ENCODE measurements at places on chromosomes 4 and X. TPM values are rescaled to one million over a fixed set of nuclear protein-coding genes. Genes with fewer than 3 reads are reported as not detected.

- H3K4me3 ChIP-seq = no peak overlapping the region
- H3K27me3 ChIP-seq = peaks cover 3% of the 10 kb centered on the region
- H3K4me1 ChIP-seq = no peaks in the 10 kb centered on the region
- peak; percentile 71 for DNase-seq
- no peak overlapping the region for H3K27ac ChIP-seq
Measured at GRCh38 chr4:8324640-8325239, 55.2 kb downstream of the HTRA3 start.

GRCh38 chr4:5942947-5943346 lies 50.1 kb upstream of the CRMP1 start:
- no peaks in the 10 kb centered on the region for H3K36me3 ChIP-seq
- no peak overlapping the region for H3K4me3 ChIP-seq
- H3K4me1 ChIP-seq = no peaks in the 10 kb centered on the region
- peaks cover 17% of the 10 kb centered on the region for H3K27me3 ChIP-seq

- no peak overlapping the region for H3K4me3 ChIP-seq
- no peaks in the 10 kb centered on the region for H3K27me3 ChIP-seq
- H3K36me3 ChIP-seq = no peaks in the 10 kb centered on the region
- no peaks in the 10 kb centered on the region for H3K4me1 ChIP-seq
- DNase-seq = no peak
Measured at GRCh38 chr4:34066126-34066525, 2178.2 kb downstream of the ARAP2 start.

DNA sequence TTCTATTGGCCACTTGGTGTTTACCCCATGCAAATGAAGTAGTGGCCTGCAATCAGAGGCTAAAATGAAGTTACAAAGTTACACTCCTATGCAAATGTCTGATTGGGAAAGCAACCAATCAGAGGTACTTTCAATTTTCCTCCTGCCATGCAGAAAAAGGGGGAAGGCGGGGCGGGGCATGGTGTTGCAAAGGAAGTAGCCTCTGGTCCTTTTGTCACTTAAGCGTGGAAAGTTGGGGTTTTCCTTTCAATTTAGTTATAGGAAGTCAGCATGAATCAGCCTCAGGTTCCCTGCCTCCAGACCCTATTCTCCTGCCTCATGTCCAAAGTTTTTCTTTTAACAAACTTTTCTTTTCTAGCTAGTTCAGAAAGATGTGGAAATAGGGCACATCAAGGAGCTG lies 69.3 kb downstream of the GPC4 start:
- peaks cover 5% of the 10 kb centered on the region for H3K4me1 ChIP-seq
- H3K4me3 ChIP-seq = no peak overlapping the region
- H3K27ac ChIP-seq = no peak overlapping the region
- no peak for DNase-seq
- H3K27me3 ChIP-seq = no peaks in the 10 kb centered on the region

DNA sequence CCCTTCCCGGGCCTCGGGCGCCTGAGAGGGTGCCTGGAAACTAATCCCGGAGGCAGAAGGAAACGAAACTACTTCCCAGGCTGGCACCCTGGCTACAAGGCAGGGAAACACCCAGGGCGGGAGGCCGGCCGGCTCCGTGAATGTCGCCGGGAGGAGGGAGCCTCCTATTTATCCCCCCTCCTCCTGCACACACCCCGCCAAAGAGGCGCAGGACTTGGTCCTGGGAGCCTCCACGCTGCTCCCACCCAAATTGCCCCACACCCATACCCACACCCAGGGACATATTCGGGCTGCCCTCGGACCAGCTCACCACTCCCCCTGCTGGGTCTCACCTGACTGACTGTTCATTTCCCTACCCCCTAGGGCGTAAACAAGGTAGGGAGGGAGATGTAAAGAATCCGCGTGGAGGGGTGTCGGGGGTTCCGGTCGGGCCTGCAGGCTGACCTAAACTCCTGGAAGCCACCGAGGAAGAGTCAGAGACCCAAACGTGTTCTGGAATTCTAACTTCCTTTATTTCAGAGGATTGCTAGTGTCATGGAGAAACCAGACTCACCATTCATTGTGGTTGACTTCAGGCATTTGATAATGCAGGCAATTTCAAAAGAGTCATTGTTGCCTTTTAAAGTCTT lies at the start of gene BTC:
Gene BTC, minus strand, starts transcription at position 142 of the 629 bp plus-strand sequence. CDS start 198 bp downstream, outside the sequence.
- peaks cover 10% of the 10 kb centered on the region for H3K4me1 ChIP-seq
- H3K27ac ChIP-seq = peak within 1 kb of the TSS; percentile 68
- DNase-seq = peak; percentile 84
- peaks cover 73% of the 10 kb centered on the region for H3K27me3 ChIP-seq
- no peaks in the 10 kb centered on the region for H3K36me3 ChIP-seq
- H3K4me3 ChIP-seq = peak within 1 kb of the TSS; percentile 89

- no peak for DNase-seq
- peaks cover 3% of the 10 kb centered on the region for H3K27me3 ChIP-seq
- peaks cover 17% of the 10 kb centered on the region for H3K4me1 ChIP-seq
- peak overlapping the region; percentile 37 for H3K27ac ChIP-seq
- H3K36me3 ChIP-seq = no peaks in the 10 kb centered on the region
Measured at GRCh38 chr4:68272380-68272779, 26.9 kb upstream of the TMPRSS11B start.

- H3K4me3 ChIP-seq = no peak overlapping the region
- no peaks in the 10 kb centered on the region for H3K36me3 ChIP-seq
- no peak for DNase-seq
- H3K4me1 ChIP-seq = no peaks in the 10 kb centered on the region
- H3K27me3 ChIP-seq = no peaks in the 10 kb centered on the region
Measured at GRCh38 chrX:42585842-42586621, 191.9 kb downstream of the PPP1R2C start.

- H3K36me3 ChIP-seq = no peaks in the 10 kb centered on the region
- H3K4me3 ChIP-seq = no peak overlapping the region
- H3K4me1 ChIP-seq = peaks cover 8% of the 10 kb centered on the region
- H3K27ac ChIP-seq = no peak overlapping the region
- H3K27me3 ChIP-seq = peaks cover 13% of the 10 kb centered on the region
Measured at GRCh38 chr4:108107729-108108382, 60.9 kb downstream of the LEF1 start.

- no peak for DNase-seq
- no peak overlapping the region for H3K27ac ChIP-seq
Measured at GRCh38 chr4:48157271-48157670, 23.2 kb upstream of the TXK start.

GRCh38 chrX:118350221-118350620 lies 4.3 kb downstream of the WDR44 start:
- no peaks in the 10 kb centered on the region for H3K27me3 ChIP-seq
- H3K4me1 ChIP-seq = peaks cover 62% of the 10 kb centered on the region
- H3K36me3 ChIP-seq = no peaks in the 10 kb centered on the region
- peak overlapping the region; percentile 61 for H3K4me3 ChIP-seq

DNA sequence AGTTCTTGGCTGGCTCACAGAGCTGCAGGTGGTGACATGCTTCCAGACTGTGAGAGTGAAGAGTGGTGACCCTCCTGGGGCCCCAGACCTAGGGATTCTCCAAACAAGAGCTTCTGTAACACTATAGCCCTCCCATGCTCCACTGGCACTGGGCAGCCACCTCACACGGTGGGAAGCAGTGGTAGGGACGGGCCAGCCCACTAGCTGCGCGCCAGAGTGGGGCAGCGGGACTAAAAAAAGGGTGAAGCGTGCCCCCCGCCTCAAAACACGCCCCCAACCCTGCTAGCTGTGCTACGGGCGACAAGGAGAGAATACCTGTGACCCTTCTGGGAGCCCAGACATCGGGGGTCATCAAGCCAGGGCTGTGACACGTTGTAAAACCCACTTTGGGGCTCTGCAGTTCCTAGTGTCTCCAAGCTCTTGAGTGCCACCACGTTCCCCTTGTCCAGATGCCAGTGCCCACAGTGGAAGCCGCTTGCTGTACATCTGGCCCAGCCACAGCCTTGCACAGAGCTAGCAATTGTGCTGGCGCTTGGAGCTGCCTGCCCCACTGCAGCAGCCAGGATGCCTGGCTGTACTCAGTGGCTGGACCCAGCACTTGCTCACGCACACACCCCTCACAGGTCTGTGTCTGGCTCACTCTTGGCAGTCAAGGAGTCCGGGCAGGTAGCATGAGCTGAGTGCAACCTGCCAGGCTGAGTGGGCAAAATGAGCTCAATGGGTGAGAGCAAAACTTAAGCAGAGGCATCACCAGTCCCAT lies 100.0 kb downstream of the DCAF12L2 start:
- H3K36me3 ChIP-seq = no peaks in the 10 kb centered on the region
- H3K27me3 ChIP-seq = no peaks in the 10 kb centered on the region
- no peak overlapping the region for H3K27ac ChIP-seq
- DNase-seq = no peak
- no peaks in the 10 kb centered on the region for H3K4me1 ChIP-seq

- H3K27ac ChIP-seq = no peak overlapping the region
- H3K4me3 ChIP-seq = no peak overlapping the region
- no peak for DNase-seq
- no peaks in the 10 kb centered on the region for H3K27me3 ChIP-seq
Measured at GRCh38 chr4:84666439-84666838, 83.5 kb downstream of the CDS1 start.

- H3K27ac ChIP-seq = no peak overlapping the region
- no peak for DNase-seq
- peaks cover 14% of the 10 kb centered on the region for H3K27me3 ChIP-seq
- H3K4me3 ChIP-seq = no peak overlapping the region
Measured at GRCh38 chr4:48945981-48946380, 39.4 kb upstream of the OCIAD2 start.

DNA sequence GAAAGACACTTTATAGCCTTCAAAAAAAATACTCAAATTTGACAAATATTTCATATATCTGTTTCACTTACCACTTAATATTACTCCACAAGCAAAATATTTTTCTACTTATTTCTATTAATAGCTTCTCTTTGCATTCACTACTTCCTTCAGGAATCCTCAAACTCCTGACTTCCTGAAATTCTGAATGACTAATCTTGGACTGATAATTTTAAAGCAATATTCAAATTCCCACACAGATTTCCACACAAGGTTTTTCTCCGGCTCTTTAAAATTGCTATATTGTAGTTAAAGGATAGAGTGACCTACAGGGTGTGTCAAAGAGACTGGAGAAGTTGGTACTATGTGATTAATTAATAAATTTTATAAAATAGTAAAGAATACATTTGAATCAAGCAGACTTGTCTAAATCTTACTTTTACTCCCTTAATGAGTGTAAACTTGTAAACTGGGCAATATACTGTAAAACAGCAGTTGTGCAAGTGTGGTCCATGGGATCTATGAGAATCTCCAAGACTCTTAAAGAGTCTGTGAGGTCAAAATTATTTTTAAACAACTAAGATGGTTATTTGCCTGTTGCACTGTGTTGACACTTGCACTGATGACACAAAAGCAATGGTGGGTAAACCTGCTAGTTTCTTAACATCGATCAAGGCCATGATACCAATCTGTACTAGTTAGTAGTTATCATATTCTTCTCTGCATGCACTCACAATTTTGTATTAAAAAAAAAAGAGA lies 44.5 kb downstream of the ANKRD17 start:
- H3K27ac ChIP-seq = peak overlapping the region; percentile 57
- no peaks in the 10 kb centered on the region for H3K27me3 ChIP-seq
- no peak overlapping the region for H3K4me3 ChIP-seq
- peaks cover 23% of the 10 kb centered on the region for H3K4me1 ChIP-seq

DNA sequence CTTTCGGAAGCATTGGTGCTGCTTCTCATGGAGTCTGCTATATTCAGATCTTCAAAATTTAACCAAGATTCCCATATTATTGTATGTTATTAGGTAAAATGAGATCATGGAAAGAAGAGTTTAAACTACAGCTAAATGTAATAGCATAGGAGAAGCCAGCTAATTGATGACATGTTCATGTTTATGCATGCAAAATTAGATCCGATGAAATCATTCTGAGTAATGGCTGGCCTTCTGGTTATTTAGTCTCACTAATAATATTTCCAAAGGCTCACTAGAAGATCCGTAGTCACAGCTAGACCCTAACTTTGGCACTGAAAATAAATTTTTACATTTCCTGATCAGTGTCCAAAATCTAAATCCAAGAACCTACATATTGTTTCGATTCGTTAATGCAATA lies 19.8 kb upstream of the PHKA2 start:
- no peak for DNase-seq
- no peaks in the 10 kb centered on the region for H3K27me3 ChIP-seq
- H3K27ac ChIP-seq = no peak overlapping the region
- no peaks in the 10 kb centered on the region for H3K36me3 ChIP-seq
- H3K4me3 ChIP-seq = no peak overlapping the region
- peaks cover 11% of the 10 kb centered on the region for H3K4me1 ChIP-seq

GRCh38 chr4:48499551-48500066 lies 9.6 kb downstream of the ZAR1 start:
- no peak overlapping the region for H3K27ac ChIP-seq
- peaks cover 26% of the 10 kb centered on the region for H3K36me3 ChIP-seq
- no peaks in the 10 kb centered on the region for H3K4me1 ChIP-seq
- DNase-seq = no peak
- no peak overlapping the region for H3K4me3 ChIP-seq
- no peaks in the 10 kb centered on the region for H3K27me3 ChIP-seq

DNA sequence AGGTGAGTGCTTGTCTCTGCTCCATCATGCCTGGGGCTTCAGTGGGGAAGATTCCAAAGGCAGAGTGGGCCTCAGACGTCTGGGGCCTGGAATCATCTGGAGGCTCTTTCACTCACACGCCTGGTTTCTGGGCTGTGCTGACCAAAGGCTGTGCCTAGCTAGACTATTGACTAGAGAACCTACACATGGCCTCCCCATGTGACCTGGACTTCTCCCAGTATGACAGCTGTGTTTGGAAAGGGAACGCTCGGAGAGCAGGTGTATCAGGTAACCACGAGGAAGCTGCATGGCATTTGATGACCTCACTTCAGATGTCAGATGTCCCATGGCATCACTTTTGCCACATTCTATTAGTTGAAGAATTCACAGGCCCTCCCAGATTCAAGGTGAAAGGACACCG lies 51.0 kb downstream of the ADGRL3 start:
- no peak overlapping the region for H3K27ac ChIP-seq
- H3K4me3 ChIP-seq = no peak overlapping the region
- no peaks in the 10 kb centered on the region for H3K27me3 ChIP-seq
- H3K4me1 ChIP-seq = peaks cover under 1% of the 10 kb centered on the region

DNA sequence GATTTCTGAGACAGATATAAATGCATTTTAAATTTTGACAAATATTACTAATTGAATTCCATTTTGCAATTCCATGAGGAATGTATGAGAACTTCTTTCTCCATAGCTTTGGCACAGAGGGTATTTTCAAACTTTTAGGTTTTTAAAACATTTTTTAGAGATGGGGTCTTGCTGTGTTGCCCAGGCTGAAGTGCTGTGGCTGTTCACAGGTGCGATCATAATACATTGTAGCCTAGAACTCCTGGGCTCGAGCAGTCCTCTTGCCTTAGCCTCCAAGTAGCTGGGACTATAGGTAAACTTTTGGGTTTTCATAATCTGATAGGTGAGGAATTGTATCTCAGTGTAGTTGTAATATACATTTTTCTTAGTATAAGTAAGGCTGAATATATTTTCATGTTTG lies 53.4 kb downstream of the ANXA3 start:
- no peaks in the 10 kb centered on the region for H3K4me1 ChIP-seq
- H3K27me3 ChIP-seq = peaks cover 6% of the 10 kb centered on the region
- no peak overlapping the region for H3K4me3 ChIP-seq
- no peak for DNase-seq

GRCh38 chrX:100606753-100607152 lies 22.0 kb downstream of the TNMD start:
- H3K27me3 ChIP-seq = peaks cover 4% of the 10 kb centered on the region
- no peak overlapping the region for H3K27ac ChIP-seq
- no peak for DNase-seq
- no peak overlapping the region for H3K4me3 ChIP-seq
- H3K4me1 ChIP-seq = no peaks in the 10 kb centered on the region

SHROOM4 gene
- total RNA-seq = 2.5 TPM

CT45A3 gene
- not detected for total RNA-seq

KCNIP4 gene
- total RNA-seq = 0.55 TPM

DNAAF6 gene
- total RNA-seq = not detected

DAPP1 gene
- not detected for total RNA-seq

PHOX2B gene
- total RNA-seq = not detected

C4orf36 gene
- total RNA-seq = 0.51 TPM

CLDN24 gene
- total RNA-seq = not detected

PJA1 gene
- 27.8 TPM for total RNA-seq

RHOXF1 gene
- not detected for total RNA-seq

MAD2L1 gene
- 7.7 TPM for total RNA-seq

CAPN6 gene
- not detected for total RNA-seq
